H9 (cell line): ENCODE measurements at places on chromosomes 4 and X. TPM values are rescaled to one million over a fixed set of nuclear protein-coding genes. Genes with fewer than 3 reads are reported as not detected.

PRSS12 gene
- 5.0 and 5.4 TPM in 2 replicates for total RNA-seq

SPANXN3 gene
- not detected in 2 replicates for total RNA-seq

HELT gene
- not detected in 2 replicates for total RNA-seq

FDCSP gene
- total RNA-seq, result not detected in 2 replicates

NPY1R gene
- 24.0 and 27.3 TPM in 2 replicates for total RNA-seq

ADH1A gene
- total RNA-seq, result not detected in 2 replicates

XIAP gene
- total RNA-seq, result 35.2 and 40.5 TPM in 2 replicates

CXXC4 gene
- total RNA-seq, result 4.2 TPM in 2 replicates

SGCB gene
- 30.4 and 32.3 TPM in 2 replicates for total RNA-seq

USO1 gene
- total RNA-seq, result 109 and 110 TPM in 2 replicates

GRCh38 chr4:138945401-138945800, 70.2 kb upstream of the NOCT start:
- no peak for DNase-seq

GRCh38 chr4:141565379-141566089, 70.8 kb upstream of the IL15 start:
- DNase-seq, result no peak

GRCh38 chr4:148196164-148196563, 246.1 kb downstream of the NR3C2 start:
- DNase-seq, result no peak

DNA sequence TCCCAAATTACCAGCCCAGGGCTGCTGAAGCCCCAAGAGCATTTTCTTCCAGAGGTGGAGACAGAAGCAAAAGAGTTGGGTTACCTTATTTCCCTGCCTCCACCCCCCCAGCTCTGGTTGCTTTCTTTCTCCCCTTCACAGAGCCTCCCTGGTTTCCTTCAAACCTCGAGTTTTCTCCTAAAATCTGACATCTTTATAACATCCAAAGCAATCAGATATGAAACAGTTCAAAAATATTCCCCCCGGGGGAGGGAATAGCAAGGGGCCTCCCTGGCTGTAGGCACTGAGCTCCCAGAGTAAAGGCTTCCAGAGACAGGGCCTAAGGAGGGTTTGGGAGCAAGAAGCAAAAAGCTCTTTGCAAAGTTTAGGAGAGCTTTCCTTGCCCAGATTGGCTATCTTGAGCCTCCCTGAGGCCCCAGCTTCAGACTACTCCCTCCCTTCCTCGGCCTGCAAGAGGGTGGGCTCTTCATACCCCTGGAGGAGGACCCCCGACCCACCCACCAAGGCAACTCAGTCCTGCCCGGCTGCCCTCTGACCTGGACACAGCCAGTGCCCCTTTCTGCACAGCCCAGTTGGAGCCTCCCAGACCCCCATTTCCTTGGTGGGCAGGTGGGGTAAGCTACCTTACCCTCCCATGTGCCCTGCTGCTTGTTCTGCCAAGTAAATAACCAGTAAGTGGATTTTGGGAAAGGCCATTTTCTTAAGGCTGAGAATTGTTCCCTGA, 7.6 kb downstream of the MAMLD1 start:
- no peak for DNase-seq

GRCh38 chrX:2261831-2262667, 238.7 kb downstream of the DHRSX start:
- no peak for DNase-seq

GRCh38 chr4:71229477-71230270, 109.1 kb upstream of the SLC4A4 start:
- DNase-seq, result peak; percentile 36

DNA sequence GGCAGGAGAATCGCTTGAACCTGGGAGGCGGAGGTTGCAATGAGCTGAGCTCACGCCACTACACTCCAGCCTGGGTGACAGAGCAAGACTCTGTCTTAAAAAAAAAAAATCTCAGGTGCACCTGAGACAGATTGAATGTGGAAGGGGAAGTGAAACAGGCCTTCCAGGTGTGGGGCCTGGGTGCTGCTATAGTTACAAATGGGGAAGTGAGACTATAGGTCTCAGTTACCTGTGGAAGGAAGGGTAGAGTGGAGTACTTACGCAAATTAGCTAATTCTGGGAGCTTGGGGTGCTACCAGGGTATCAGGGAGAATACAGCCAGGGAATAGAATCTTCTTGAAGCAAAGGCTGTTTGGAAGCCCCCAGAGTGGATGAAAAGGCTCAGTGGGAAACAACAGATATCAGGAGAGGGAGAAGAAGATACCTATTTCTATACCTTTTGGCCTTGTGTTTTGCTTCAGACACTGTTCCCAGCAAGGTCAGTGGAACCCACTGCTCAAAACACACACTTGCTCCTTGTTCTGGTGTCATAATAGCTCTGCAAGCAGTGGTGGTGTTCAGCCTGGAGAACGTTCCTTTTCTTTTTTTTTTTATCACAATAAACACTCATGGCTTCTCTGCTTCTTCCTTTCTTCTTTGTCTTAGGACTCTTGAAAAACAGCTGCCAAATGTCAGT, 7.0 kb downstream of the CD38 start:
- DNase-seq, result no peak

DNA sequence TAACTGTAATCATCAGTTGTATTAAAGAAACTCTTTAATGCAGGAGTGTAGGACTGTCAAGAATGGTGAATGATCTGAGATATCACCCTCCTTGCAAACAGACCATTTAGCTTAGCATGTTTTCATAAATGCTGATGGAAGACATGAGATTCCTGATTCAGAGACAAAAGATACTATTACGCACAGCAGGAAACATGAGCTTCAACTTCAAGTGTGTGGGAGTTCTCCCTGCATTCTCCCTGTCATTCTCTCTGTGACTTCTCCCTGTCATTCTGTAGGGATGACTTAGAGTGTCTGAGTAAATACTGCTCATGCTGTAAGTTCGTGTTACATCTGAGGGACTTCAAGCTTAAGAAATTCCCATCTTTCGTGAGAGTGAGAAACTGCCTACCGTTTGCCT, 866.0 kb upstream of the PRKX start:
- DNase-seq, result no peak

DNA sequence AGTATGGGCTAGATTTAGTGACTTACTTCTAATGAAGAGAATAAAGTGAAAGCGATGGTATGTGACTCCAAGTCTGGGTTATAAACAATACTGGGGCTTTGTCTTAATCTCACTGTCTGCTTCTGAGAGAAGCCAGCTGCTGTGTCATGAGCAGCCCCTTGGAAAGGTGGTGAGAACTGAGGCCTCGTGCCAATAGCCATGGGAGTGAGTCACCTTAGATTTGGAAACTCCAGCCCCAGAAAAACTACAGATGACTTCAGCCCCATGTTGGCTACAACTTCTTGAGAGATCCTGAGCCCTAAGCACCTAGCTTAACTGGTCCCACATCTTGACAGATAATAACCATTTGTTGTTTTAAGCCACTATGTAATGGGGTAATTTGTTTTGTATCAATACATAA, 77.6 kb downstream of the CWH43 start:
- DNase-seq, result no peak

DNA sequence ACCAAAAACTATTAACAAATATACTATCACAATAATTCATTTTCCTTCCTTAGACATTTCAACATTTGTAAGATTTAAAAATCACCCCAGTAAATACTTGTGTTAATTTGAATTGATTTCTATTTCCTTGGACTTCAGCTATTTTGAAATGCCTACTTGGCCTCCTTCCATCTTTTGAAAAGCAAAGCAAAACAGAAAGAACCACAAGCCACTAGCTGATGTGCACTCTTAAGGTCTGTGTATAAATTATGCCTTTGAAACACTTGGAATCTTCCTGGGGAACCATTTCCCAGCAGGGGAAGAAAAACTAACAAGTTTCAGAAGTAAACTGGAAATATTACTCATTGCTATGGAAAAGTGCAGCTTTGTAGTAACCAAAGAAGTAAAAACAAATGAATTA, 139.8 kb downstream of the CLCN4 start:
- DNase-seq, result no peak

DNA sequence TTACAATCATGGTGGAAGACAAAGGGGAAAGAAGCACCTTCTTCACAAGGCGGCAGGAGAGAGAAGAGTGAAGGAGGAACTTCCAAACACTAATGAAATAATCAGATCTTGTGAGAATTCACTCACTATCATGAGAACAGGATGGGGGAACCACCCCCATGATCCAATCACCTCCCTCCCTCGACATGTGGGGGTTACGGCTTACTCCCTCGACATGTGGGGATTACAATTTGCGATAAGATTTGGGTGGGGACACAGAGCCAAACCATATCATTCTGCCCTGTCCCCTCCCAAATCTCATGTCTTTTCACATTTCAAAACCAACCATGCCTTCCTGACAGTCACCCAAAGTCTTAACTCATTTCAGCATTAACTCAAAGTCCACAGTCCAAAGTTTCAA, 88.7 kb upstream of the PGRMC2 start:
- DNase-seq, result no peak

DNA sequence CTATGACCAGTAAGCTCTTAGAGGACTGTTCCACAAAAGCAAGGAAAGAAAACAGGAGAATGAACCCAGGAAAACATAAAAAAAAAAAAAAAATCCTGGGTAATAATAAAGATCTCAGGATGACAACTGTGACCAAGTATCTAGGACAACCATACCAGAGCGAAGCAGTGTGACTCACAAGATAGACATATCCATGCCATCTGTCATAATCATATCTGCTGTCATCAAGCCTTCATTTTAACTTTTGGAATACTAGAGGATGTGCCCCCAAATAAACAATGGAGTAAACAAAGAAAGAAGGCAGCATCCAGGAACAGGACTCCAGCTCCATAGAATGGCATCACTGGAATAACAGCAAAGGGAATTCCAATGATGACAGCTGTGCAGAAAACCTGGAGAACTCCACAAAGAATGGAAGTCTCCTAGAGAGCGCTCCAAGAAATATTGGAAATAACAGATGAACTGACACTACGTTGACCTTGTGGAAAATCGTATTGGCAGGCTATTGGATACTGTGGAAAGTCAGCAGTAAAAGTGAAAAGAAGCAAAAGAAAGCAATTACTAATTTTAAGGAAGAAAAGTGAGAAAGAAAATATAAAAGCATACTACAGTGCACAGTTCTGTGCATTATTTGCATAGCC, 35.3 kb downstream of the HPGDS start:
- no peak for DNase-seq

DNA sequence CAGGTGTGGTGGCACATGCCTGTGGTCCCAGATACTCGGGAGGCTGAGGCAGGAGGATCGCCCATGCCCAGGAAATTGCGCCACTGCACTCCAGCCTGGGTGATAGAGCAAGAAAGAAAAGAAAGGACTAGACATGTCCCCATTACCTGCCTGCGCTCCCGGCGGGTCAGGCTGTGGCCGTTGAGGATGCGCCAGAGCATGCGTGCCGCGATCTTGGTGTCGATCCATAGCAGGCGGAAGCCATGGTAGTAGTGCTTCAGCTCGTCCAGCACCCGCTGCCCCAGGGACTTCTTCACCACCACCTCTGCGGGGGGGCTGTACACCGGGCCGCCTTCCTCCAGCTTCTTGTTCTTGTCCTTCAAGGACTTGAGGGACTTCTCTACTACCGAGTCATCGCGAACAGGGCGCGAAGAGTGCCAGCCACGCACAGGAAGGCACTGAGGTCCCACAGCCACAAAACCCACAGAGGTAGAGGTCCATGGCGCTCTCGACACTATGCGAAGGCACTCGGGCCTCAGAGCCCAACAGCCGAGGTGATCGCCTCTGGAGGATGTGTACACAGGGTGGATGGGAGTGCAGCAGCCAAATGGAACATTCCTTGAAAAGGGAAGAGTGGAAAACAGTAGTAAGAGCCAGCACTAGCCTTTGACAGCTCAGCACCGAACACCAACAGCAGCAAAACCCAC, 14.6 kb downstream of the LETM1 start:
- DNase-seq, result no peak

- no peak for DNase-seq
Observed at GRCh38 chrX:112664924-112665323, 14.8 kb downstream of the LHFPL1 start.

DNA sequence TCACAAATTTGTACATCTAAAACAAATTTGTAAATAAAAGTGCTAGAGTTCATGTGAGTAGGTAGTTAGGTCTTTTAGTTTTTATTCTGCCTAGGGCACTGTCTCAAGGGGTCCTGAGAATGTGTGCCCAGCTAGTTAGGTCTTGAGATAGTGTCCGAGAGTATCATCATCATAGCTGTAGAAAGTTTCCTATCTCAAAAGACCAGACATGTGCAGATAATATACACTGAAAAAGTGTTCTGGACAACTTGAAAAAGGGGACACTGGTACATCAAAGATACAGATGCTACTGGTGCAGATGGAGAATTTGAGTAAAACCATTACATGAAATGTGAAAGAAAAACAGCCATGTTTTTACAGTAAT, 1.8 kb upstream of the ZCCHC4 start:
- no peak for DNase-seq

GRCh38 chrX:134875671-134876070, 115.1 kb upstream of the SMIM10 start:
- DNase-seq, result no peak

DNA sequence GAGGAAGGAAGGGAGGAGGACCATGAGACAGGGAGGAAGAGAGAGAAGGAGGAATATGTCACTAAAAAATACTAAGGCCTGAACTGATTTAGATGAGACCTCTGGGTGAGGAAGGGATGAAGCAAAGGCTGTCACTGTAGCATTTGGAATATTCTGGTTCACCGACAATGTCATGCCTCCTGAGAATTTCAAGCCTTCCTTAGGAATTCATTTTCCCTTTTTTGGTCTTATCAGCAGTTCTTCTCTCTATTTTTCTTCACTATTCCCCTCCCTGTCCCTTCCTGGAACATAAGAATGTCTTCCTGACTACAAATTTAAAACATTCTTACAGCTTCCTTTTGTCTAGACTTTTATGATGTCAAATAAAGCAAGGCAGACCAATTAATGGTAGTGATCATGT, 527.8 kb downstream of the INPP4B start:
- DNase-seq, result no peak

DNA sequence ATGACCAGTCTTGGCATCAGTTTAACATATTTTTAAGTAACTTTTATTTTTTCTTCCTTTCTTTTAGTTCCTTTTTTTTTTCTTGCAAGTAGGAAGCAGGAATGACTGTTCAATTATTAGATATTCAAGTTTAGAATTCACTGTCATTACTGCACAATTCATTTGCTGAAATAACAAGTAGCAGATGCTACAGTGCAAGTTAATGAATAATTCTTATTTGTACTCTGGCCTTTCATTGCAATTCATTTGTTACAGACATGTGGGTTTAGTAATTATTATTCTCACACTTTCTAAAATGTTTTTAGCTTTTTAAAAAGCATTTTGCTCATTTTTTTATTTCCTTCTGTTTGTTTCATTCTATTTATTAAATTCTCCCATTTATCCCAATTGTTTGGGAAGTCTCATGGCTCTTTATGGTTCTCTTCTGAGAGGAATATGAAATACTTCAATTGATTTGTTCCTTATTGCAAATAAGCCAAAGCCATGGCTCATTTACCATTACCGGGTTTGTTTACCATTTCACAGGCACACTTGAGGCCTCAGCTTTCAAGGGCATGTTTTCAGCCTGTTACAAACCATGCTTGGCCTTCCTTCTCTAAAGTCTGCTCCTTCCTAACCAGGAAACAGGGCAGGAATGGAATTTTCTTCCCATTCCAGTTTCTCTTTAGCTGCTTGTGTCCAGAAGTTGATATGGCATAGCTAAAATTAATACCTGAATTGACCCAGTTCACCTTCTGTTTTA, 4.6 kb upstream of the DCAF4L1 start:
- DNase-seq, result no peak

GRCh38 chr4:95638920-95639501, 90.2 kb upstream of the UNC5C start:
- DNase-seq, result no peak

GRCh38 chr4:23369331-23369730, 520.5 kb downstream of the PPARGC1A start:
- DNase-seq, result peak; percentile 46

- peak; percentile 83 for DNase-seq
Observed at GRCh38 chr4:128565565-128566186, 243.8 kb upstream of the JADE1 start.

GRCh38 chr4:52701207-52701606, 42.1 kb upstream of the USP46 start:
- no peak for DNase-seq
